ENCODE measurements at places on chromosomes 5 and 9.

GRCh38 chr5:167777746-167778145, 513.7 kb upstream of the WWC1 start:
- no peak for DNase-seq

GRCh38 chr5:156764176-156764971, 85.7 kb upstream of the PPP1R2B start:
- no peak for DNase-seq

DNA sequence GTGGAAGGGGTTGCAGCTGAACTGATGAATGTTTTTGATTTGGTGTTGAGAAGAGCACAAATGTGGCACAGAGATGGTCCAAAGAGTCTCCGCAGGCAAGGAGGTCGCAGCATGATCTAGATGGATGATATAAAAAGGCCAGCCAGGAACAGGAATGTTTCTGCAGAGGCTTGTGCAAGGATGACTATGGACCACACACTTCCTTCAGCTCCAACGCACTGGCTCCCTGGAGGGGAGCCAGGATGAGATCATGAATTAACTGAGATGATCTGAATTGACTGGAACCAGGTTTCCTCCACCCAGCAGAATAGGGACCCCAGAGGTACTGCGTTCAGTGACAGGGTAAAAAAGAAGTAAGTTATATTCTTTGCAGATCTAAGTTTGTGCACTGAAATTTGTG, 89.0 kb downstream of the ARSB start:
- DNase-seq = no peak

DNA sequence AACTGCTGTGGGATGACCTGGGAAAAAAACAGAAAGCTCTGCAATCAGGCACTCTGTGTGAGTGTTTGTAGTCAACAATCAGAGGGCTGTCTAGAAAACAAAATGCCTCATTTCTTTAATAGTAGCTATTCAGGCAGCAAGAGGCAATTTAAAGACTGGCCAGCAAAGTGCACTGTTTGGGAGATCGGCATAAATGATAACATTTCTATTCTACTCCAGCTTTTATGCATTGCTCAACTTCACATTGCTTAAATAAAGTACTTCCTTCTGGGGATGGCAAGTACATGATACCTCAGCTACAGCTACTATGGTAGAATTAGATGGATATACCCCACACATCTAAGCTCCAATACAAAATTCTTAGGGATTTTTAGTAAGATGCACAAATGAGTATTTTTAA, 193.1 kb downstream of the DCP2 start:
- no peak for DNase-seq

GRCh38 chr9:4662989-4663792, 1.1 kb downstream of the PLPP6 start:
- DNase-seq = no peak

DNA sequence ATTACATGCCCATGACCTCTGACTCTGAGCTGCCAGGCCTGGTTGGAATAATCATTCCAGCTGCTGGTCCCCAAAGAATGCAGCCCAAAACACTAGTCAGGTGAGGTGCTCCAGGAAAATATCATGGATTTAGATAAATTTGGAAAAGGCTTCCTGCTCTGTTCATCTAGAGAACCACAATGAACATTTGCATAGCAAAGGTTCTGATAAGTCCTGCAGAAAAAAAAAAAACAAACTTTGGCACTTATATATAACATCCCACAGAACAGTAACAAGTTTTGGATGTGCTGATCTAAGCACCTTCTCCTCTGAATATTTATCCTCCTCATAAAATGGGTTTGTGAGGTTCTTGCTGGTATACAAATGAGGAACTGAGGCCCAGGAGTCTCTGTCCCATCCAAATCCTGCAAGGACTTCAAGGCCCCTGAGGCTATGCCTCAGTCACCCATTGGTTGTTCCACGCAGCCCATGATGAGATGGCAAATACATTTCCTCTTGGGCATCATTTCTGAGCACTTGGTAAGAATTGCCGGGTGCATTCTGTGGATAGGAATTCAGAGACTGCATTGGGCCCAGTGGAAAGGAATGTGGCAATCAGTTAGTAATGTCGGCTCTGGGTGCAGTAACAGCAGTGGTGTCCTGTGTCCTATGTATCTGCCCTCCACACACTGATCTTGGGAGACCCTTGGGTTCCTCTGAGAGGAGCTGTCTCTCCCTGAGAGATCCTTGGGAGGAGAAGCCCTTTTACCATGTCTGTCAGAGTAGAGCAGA, 73.4 kb upstream of the ASS1 start:
- DNase-seq = no peak

DNA sequence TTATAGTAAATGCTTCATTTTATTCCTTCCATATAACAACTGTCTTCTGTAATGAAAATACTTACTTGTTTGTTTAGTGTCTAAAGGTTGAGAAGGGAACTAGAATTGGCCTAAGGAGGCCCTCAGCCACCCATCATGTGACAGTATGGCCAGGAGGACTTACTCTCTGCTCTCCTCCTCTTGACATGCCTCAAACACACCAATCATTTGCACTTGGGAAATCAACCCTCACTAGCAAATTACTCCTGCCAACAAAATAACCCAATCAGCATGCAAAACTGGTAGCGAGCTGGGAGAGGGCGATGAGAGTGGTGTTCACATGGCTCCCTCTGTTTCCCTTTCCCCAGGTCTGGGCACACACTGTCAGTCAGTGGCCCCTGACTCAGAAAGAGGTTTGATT, 58.6 kb upstream of the MEF2C start:
- DNase-seq = no peak

Measured in COLO829 (cell line).